ENCODE measurements at places on chromosomes 11 and 22.

DNA sequence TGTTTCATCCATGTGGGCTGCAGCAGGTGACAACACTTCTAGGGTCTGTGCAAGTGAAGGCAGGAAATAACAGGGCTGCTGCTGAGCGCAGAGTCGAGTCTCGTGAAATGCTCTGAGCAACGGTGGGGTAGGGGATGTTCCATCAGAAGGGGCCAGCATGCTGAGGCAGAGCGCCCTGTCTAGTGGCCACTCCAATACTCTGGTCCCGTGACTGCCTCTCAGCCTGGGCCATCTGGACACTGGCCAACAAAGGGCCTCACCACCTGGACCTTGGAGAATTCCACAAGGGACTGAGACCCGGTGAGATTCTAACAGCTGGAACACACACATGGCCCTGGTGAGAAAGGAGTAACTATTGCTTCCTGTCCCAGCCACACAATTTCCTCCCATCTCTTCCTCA is 375.7 kb downstream of the SHANK2 start:
- peaks cover 4% of the 10 kb centered on the region for H3K27me3 ChIP-seq
- DNase-seq = no peak
- H3K36me3 ChIP-seq = no peaks in the 10 kb centered on the region
- no peak overlapping the region for H3K4me3 ChIP-seq

GRCh38 chr11:35235936-35236666 is 97.1 kb downstream of the CD44 start:
- no peaks in the 10 kb centered on the region for H3K27me3 ChIP-seq
- peaks cover 69% of the 10 kb centered on the region for H3K4me1 ChIP-seq
- peak overlapping the region; percentile 53 for H3K27ac ChIP-seq
- DNase-seq = peak; percentile 84
- H3K4me3 ChIP-seq = no peak overlapping the region
- H3K36me3 ChIP-seq = peaks cover 28% of the 10 kb centered on the region

- peak overlapping the region; percentile 99 for H3K27ac ChIP-seq
- H3K4me1 ChIP-seq = peaks cover 43% of the 10 kb centered on the region
- peaks cover 10% of the 10 kb centered on the region for H3K36me3 ChIP-seq
- H3K27me3 ChIP-seq = no peaks in the 10 kb centered on the region
- DNase-seq = peak; percentile 95
Observed at GRCh38 chr11:78187366-78188285, 800 bp downstream of the KCTD21 start.

- H3K27ac ChIP-seq = no peak overlapping the region
- no peak overlapping the region for H3K4me3 ChIP-seq
- peaks cover 3% of the 10 kb centered on the region for H3K4me1 ChIP-seq
- peaks cover 7% of the 10 kb centered on the region for H3K36me3 ChIP-seq
- no peaks in the 10 kb centered on the region for H3K27me3 ChIP-seq
Observed at GRCh38 chr22:40567106-40567505, 69.4 kb downstream of the MRTFA start.

- no peak overlapping the region for H3K4me3 ChIP-seq
- H3K27ac ChIP-seq = no peak overlapping the region
- H3K4me1 ChIP-seq = peaks cover 31% of the 10 kb centered on the region
Observed at GRCh38 chr11:76131671-76132631, 74.4 kb downstream of the WNT11 start.

DNA sequence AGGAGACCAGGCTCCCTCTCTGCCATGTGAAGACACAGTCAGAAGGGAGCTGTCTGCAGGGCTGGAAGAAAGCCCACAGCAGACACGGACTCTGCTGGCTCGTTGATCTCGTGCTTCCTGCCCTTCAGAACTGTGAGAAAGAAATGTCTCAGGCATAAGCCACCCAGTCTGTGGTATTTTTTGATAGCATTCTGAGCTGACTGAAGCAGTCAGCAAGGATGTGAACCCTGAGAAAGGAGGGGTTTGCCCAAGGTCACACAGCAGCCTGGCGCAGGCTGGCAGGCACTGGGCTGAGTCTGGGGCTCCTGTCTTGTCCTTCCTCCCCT is 255.1 kb upstream of the B3GAT1 start:
- DNase-seq = no peak
- H3K27me3 ChIP-seq = peaks cover 13% of the 10 kb centered on the region
- no peaks in the 10 kb centered on the region for H3K4me1 ChIP-seq
- no peak overlapping the region for H3K27ac ChIP-seq
- H3K4me3 ChIP-seq = no peak overlapping the region

GRCh38 chr11:72162891-72163492 is 27.5 kb downstream of the FOLR3 start:
- no peak overlapping the region for H3K27ac ChIP-seq
- no peaks in the 10 kb centered on the region for H3K36me3 ChIP-seq
- no peaks in the 10 kb centered on the region for H3K4me1 ChIP-seq

DNA sequence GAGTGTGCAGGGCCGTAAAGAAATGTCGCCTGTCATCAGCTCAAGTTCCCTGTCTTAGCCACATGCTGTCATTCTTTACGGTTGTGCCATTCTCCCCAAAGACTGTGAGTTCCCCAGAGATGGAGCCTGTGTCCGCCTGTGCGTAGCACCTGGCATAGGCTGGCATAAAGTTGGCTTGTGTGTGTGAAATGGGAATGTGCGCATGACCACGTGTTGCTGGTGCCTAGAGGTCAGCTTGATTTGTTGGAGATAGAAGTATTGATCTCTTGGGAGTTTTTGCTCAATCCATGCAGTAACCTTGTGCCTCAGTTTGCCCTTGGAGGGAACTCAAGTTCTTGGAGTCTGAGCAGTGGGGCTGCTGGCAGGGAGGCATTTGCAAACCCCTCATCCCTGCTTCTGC is 9.4 kb downstream of the CHADL start:
- DNase-seq = no peak
- no peak overlapping the region for H3K4me3 ChIP-seq
- H3K27ac ChIP-seq = no peak overlapping the region
- no peaks in the 10 kb centered on the region for H3K27me3 ChIP-seq
